AML-193 (cell line): ENCODE measurements at places on chromosomes 16 and 17.

DNA sequence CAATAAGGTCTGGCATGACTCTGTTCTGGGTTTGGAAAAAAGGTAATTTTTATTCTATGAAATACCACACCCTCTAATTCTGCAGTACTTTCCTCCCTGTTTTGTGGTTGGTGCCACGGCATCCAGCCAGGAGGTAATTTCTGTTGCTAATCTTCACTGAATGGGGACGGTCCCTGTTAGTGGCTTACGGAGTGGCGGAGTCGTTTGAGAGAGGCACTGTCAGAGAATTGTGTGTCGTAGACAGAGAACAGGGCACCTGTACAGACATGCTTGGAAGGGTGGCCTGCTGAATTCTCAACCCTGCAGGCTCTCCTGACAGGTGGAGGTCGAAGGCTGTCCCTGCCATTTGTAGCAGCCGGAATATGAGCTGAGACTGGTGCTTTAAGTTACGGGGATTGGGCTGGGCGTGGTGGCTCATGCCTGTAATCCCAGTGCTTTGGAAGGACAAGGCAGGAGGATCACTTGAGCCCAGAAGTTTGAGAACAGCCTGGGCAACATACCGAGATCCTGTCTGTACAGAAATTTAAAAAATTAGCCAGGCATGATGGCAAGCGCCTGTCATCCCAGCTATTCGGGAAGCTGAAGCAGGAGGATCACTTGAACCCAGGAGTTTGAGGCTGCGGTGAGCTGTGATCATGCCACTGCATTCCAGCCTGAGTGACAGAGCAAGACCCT is 33.2 kb downstream of the EEF2K start:
- no peak for DNase-seq

DNA sequence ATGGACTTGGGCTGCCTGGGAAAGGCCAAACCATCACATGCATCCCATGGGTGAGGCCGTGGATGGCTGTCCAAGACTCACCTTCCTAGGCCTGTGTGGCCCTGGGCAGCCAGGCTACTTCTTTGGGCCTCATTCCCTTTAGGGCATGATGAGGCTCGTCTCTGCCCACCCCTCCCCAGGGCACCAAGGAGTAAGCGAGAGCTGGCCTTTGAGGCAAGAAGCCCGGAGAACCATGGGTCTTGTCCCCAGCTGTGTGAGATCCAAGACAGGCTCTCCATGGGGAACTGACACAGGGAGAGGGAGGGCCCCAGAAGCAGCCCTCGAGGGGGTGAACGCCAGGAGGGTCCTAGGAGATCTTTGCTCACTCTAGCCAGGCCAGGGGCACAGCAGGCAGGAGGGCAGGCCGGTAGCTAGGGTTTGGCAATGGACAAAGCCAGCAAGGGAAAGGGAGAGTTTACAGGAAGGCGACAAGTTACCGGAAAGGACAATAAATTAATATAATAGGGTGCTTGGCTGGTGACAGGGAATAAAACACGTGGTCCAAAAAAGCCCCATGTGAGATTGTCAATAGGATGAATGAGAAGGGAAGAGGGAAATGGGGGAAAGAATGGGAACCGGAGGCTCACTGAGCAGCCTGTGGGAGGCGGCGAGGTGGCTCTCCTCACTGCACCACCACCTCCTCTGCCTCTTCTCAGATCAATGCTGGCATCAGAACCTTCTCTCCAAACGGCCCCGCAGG is 119.1 kb downstream of the SDK2 start:
- DNase-seq: no peak

DNA sequence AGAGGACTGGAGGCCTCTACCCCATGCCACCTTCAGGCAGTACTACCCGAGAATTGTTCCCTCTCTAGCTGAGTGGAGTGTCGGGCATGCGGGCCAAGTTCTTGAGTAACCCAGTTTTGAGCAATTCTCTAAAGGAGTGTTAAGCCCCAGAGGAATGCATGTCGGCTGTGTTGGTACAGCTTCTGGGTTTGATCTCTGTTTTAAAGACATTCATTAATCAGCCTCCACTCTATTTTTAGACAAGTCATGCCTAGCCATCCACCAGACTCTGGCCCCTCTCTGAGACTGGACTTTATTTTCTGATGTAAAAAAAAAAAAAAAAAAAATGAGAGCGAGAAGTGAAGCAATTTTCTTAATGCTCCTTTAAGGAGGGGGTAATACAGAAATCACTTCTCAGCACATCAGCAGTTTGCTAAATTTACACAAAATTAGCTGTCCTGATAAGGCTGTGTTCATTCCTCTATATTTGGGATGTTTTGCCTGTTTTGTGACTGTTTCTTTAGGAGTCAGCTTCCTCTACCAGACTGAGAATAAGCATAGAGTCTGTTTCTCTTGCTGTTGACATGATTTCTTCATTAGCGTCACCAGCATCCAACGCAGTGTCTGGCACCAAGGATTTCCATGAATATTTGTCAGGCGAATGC is 88.7 kb downstream of the AXIN2 start:
- no peak for DNase-seq

DNA sequence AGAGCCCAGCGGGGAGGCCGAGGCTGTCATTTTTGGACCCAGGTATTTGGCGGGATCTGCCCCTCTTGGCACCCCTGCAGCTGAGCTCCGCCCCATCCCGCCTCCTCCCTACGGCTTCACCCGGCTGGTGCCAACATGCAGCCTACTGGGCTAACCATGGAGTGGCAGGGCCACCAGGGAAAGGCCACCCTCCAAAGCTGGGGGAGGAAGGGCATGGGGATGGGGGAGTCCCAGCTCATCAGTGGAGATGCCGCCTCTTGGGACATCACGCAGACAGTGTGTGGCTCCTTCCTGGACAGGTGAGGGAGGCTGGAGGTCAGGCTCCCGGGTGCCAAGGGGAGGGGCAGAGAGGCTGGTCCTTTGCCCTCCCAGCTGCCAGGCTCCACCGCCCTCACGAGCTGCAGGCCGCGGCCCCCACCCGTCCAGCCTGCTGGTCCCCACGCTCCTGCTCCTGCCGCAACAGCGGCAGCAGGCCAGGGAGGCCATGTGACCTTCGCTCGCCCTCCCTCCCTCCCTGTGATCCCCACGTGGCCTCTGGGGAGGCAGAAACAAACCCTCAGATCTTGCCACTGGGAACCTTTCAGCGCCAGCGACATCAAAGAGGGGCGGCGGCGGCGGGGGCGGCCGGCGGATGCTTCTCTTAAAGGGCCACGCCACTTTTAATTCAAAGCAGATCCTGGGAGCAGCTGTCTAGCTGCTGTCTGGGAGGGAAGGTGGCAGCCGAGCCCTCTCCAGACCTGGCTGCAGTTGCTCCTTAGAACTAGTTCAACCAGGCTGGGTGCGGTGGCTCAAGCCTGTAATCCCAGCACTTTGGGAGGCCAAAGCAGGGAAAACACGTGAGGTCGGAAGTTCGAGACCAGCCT is 6.8 kb upstream of the NOTUM start:
- peak; percentile 83 for DNase-seq

- no peak for DNase-seq
Observed at GRCh38 chr17:81027591-81028505, 7.1 kb upstream of the BAIAP2 start.

DNA sequence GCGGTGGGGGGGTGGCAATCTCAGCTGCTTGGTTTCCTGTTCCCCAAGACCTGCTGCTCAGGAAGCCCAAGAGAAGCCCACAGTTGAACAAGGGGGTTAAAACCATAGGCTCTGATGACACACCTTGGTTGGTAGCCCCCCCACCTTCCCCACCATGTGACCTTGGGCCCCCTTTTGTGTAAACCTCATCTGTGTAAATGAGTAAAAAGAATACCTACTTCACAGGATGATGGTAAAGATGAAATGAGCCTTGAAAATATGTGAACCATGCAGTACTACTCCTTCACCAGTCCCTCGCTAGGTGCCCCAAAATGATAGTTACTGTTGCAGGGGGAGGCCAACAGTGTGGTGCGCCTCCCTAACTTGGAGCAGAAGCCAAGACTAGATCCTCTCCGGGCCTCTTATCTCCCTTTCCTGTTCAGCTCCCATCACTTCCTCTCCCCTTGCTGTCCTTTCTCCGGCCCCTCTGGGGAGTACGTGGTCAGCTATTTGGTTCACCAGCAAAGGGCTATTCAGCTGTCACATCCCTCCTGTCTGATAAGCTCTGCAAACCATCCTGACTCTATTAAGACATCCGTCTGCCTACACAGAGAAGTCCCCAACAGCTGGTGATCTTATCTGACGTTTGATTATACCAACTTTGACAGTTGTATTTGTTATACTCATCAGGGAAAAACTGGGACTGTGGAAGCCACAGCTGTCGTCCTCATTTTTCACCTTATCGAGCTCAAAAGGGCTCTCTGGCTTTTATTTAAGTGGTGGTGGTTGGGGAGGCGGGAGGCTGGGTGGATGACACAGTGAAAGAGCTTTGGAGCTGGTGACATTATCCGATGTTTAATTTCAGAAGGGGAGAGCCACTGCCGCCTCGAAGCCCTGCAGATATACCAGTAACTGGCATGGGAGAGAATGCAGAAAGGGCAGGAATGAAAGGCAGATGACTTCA is 19.9 kb downstream of the DCAKD start:
- no peak for DNase-seq

- DNase-seq: no peak
Observed at GRCh38 chr16:50743581-50744225, 1.8 kb downstream of the CYLD start.

DNA sequence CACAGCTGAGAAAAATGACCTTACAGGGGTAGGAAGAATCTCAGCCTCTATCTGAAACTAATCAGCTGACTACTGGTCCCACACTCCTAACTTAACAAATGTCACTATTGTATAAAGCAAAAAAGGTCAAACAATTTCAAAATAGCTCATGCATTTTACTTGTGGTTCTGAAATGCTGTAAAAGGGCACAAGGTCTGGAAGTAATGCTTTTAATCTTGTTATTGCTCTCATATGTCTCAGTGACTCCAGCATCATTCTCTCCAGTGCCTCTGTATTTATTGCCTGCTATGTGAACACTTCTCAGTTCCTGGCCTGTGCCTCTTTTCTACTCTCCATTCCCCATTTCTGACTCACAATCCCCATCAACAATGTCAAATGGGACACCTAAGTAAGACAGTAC is 937.7 kb downstream of the CDH11 start:
- DNase-seq: no peak

GRCh38 chr17:27362909-27363308 is 69.0 kb downstream of the WSB1 start:
- DNase-seq: no peak

GRCh38 chr16:48184681-48185080 is 28.9 kb upstream of the ABCC12 start:
- DNase-seq: no peak

DNA sequence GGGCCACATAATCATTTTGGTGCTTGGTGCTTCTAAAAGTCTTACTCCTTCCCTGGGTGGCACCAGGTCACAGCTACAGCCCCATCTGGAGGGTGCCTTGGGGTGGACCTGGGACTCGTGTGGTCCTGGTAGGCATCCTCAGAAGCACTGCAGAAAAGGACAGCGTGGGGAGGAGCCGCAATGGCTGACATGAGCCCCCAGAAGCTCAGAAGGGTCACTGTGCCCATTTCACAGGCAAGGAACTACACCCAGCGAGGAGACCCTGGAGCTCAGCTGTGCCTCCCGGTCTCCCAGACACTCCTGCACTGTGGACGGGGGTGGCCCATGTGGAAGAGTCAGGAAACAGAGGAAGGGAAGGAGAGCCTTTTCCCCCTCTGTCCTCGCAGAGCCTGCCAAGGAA is 26.4 kb downstream of the C17orf100 start:
- DNase-seq: no peak

- peak; percentile 87 for DNase-seq
Observed at GRCh38 chr17:2087597-2088211, 32.8 kb downstream of the HIC1 start.

GRCh38 chr16:55367866-55368603 is 44.0 kb downstream of the IRX6 start:
- no peak for DNase-seq

- no peak for DNase-seq
Observed at GRCh38 chr16:56289416-56289815, 98.1 kb downstream of the GNAO1 start.

- DNase-seq: no peak
Observed at GRCh38 chr16:2384426-2384825, 43.9 kb upstream of the ABCA3 start.

DNA sequence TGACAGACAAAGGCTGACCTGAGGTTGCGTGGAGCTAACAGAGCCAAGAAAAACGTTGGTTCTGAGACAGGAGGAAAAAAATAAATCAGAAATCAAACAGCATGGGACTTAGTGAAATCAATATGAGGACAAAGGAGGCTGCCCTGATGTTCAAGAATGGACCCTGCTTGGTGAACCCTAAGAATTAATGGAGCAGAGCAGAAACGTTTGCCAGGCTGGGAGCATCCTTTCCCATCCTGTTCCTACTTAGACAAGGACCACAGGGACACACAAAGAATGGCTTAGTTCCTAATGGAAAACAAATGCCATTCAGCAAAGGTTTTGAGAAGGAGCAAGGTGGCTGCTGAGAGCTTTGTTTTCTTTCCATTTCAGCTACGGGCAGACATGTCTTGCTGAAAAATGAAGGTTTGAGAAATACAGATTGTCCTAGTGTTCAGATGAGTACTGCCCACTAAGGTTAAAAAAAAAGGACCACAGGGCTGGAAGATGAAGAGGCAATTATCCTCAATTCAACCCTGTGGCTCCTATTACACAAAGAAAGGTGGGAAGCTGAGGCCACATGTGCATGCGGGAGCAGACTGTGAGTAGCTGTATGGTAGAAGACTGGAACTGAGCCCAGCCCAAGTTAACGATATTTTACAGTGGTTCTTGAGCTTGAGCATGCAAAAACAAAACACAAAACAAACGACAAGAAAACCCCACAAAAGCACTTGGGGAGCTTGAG is 230.1 kb downstream of the SLC39A11 start:
- no peak for DNase-seq

DNA sequence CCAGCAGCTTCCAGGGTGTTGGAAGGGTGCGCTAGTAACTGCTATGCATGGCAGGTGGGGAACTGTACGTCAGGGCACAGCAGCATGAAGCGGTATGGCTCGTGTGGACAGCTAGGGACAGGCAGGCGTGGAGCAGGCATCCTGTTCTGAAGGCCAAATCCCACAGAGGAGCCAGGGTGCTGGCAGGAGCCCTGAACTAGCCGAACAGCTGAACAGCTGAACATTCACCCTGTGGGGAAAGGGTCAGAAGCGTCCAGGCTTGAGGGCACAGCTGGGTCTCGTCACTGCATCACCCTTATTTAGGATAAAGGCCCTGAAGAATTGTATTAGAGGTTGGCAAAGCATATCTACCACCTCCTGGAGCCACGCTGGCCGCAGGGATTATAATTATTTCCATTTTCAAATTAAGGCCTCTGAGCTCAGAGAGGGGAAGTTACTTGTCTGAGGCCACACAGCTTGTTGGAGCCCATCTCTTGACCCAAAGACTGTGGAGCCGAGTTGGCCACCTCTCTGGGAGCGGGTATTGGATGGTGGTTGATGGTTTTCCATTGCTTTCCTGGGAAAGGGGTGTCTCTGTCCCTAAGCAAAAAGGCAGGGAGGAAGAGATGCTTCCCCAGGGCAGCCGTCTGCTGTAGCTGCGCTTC is 3.3 kb upstream of the STH start:
- DNase-seq: no peak

DNA sequence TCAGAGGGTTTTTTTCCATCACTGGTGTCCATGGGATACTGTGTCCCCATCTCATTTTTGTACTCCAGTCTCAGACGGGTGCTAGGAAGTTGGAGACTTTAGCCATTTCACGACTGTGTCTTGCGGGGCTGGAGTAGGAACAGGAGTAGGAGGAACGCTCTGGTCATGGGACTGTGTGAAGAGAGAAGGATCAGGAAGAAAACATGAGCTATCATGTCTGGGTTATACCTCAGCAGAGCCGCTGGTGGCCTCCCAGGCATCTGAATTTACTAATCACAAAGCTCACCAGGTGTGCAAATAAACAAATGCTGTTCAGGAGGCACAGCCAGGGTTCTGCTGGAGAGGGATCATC is 225.4 kb downstream of the SEC14L1 start:
- DNase-seq: no peak

GRCh38 chr17:2146132-2146871 is 91.4 kb downstream of the HIC1 start:
- no peak for DNase-seq
